ENCODE measurements at places on chromosomes 3 and 15. TPM values are rescaled to one million over a fixed set of nuclear protein-coding genes. Genes with fewer than 3 reads are reported as not detected.

MUC20 gene
- 6.8 TPM for total RNA-seq

AP3B2 gene
- 0.92 TPM for total RNA-seq

FGD5 gene
- 21.4 TPM for total RNA-seq

MYEF2 gene
- total RNA-seq: 63.5 TPM

SEMA3G gene
- total RNA-seq: 16.8 TPM

FGF7 gene
- total RNA-seq: 12.7 TPM

OSTN gene
- not detected for total RNA-seq

LRRC31 gene
- not detected for total RNA-seq

SLC6A20 gene
- 0.28 TPM for total RNA-seq

C3orf85 gene
- total RNA-seq: not detected

DNA sequence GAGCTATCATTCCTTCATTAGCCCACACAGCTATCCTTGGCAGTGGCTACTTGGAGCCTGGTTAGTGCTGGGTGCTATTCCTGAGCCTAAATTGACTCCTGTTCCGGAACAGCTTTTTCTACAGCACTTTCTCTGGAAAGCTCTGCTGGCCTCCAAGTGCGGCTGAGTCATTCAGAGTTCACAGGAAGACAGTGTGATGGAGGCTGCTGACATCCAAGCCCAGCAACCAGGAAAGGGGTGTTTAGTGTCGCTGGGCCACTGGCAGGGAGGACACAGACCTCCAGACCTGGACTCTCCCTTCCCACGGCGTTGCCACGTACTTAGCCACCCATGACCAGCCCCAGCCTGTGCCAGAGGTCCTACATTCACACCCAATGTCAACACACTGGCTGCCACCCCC is 28.7 kb downstream of the CACNA2D2 start:
- DNase-seq: peak; percentile 13

- DNase-seq: no peak
These were observed 72.6 kb downstream of the NPTN start for GRCh38 chr15:73560501-73561117.

GRCh38 chr15:92907896-92908712 is 8.0 kb downstream of the CHD2 start:
- peak; percentile 45 for DNase-seq

DNA sequence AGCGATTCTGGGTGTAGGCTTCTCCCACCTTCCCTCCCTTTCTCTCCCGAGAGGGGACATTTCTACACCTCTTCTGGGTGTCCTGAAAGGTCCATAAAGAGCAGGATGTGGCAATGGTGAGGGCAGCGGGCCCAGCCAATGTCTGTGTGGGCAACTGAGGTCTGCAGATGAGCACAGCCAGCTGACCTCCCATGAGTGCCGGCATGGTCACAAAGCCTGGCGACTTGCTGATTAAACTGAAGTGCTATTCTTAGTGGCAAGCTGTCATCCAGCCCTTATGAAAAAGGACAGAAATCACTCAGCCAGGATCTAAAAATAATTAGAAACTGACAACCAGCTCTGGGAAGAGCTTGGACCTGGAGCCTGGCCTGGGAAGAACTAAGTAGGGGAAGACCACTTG is 124.3 kb upstream of the RGMA start:
- no peak for DNase-seq

DNA sequence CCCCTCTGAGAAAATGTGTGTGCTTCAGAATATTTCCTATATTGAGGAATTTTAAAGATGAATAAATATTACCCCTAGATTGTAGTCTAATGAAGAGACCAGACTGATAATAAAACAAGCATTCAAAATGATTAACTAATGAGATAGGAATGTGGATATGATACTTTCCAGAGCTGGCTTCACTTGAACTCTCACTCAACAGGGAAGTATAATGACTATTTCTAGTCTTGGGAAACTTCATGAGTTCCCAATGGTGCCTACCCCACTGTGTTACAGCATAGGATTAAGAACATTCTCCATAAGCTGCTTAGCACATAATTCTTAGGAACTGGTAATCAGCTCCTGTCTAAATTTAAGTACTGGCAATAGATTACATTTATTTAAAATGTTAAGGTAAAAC is 261.5 kb upstream of the ZNF385D start:
- DNase-seq: no peak

DNA sequence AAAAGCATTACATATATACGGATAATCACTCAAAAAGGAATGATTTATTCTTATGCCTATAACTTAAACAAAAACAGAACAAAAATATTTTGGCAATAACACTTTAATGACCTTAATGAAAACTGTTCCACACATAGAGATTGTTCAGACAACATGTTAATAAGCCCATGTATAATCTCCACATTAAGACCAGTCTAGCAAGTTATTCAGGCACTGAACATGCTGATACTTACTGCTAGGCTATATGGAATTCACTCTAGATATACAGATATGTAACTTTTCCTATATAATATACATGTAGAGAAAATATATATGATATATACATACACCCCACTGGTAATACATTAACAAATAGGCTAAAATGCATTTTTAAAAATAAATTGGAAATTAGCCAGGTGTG is 43.8 kb upstream of the USP50 start:
- DNase-seq: no peak

DNA sequence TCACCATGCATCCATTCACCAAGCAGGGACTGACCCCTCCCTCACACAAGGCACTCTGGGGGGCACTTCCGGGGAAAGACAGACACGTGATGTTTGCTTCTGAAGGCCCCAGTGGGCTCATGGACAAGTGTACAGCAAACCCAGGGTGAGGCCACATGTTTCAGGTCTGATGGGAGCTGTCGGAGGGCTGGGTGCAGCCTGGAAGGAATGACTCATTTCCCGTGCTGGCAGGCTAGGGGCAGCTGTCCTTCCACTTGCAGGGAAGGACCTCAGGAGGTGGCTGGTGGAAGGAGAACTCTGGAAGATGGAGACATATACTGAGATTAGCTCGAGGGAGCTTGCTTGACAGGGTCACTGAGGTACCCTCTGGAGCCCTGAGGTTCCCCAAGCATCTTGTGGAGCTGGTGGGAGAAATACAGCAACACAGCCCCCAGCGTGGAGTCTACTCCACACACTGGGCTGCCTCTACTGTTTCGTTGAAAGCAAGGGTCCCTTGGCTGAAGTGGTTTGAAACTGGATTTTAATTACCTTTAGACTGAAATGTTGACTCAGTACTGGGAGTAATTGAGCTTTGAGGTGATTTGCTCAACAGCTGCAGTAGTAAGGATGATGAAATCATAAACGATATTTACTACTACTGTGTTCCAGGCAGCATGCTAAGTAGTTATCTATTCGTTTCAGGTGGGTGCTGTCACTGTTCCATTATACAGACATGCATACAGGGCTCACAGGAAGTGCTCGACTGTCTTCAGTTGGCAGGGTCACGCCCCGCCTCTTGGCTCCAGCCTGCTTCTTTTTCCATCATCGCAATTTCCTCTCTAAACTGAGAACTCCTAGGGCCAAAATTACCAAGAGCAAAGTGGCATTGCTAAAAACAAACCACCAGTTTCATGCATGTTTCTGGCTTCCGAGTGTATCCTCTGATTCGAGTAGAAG is 230.4 kb downstream of the ADAMTS17 start:
- DNase-seq: peak; percentile 57

DNA sequence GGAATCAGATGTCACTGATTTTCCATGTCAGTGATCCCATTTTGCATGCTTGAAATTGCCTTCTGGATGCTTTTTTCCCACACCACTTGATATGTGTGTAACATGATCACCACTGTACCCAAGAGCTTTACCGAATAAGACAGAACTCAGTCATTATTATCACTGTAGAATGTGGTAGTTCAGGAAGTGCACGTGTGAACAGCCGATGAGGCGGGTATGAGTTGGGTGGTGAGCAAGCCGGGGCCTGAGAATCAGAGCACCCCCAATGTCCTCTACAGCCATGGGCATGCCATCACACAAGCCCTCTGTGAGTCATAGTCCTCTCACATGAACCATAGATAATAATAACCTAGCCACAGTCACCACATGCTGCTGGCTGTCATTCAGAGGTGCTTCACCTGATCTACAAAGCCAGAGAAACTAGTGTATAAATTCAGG is 470.8 kb downstream of the SOX2 start:
- no peak for DNase-seq

DNA sequence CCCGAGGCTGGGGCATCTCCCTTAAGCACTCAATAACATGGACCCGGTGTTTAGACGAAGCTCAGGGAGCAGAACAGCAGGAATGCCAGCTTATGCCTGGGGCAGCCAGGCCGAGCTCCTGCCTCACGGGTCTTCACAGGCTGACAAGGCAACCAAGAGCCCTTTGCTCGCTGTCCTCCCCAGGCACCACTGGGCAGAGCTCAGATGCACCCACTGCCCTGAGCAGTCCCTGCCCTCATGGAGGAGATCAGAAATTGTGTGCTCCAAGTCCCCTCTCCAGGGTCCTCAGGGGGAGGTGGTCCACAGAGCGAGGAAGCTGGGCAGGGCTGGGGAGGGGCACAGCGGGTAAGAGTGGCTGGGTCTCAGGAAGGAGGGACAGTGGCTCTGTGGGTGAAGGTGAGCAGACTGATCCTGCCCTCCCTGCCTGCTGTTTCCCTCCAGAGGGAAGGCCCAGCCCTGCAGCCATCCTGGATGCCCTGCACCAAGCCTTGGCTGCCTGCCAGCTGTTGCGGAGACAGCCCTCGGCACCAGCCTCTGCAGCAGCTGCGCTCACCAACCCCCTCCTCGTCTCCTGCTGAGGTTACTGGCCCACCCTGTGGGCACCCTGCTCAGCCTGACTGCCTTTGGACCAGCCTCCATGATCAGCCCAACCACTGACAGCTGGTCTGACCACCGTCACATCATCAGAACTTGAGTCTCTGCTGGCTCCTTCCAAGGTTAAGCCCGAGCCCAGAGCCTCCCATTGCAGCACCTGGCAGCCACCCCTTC is 21.1 kb upstream of the GP9 start:
- no peak for DNase-seq

GRCh38 chr15:88401251-88401995 is 65.8 kb downstream of the MRPL46 start:
- DNase-seq: no peak

DNA sequence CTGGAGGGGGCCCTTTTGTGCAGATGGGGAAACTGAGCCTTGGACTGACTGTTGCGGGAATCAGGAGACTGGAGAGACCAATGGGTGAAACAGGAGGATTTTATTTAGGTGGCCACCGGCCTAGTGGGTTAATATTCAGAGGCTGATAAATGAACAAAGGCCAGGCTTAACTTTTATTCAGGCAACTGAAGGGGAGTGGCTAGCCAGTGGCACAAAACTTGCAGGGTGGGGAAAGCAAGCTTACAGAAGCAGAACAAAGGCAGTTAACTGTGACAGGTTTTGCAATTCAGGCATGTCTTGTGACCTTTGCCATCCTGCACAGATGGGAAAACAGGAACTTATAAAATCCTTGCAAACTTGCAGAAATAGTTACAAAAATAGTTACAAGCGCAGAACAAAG is 24.9 kb upstream of the ACAD9 start:
- DNase-seq: no peak

DNA sequence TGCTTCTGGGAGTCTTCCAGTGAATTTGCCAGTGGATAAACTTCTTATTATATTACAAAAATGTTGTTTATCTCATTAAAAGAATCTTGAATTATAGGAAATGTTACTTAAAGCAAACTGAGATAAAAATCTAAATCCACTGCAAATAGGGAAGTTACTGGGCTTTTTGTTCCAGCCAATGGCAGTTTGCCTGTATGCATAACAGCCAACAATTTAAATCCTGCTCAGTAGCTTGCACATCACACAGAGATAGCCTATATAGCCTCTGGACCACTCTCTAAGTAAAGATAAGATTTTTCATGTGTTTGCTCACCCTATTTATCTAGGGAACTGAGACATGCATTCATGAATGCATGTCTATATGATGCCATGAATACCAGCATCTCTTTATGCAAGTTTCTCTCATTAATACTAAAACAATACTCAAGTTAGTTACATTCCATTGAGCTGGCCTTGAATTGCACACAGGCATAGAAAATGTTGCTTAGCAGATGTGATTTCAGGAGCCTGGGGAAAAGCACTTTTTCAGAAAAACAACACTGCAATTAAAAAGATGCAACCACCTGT is 92.1 kb upstream of the GPR149 start:
- no peak for DNase-seq

GRCh38 chr3:116929505-116930222 is 220.1 kb downstream of the TUSC7 start:
- DNase-seq: no peak

GRCh38 chr3:197203714-197204146 is 94.7 kb downstream of the DLG1 start:
- no peak for DNase-seq

GRCh38 chr3:34225821-34226366 is 427.5 kb downstream of the PDCD6IP start:
- no peak for DNase-seq

- peak; percentile 42 for DNase-seq
These were observed 296.8 kb downstream of the RORA start for GRCh38 chr15:60932051-60932915.
